ENCODE measurements at places on chromosomes 2 and 18.

DNA sequence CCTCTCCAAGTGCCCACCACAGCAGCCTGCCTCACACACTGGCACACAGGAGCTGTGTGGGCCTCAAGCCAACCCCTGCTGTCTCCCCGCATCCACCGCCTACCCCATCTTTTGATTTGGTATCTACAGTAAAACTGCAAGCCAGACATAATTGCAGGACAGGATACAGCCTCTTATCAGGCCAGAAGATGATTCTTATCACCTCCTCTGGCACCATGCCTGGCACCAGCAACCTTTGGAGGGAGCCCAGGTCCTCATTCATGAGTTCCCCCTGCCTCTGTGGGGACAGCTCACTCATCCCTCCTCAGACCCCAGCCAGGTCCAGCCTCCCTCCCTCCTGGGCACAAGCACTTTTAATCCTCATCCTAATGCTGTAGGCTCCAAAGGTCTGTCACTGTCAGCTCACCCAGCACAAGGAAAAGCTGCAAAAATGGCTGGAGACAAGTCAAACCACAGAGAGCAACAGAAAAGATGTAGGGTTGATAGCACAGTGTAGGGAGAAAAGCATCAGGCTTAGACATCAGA, 9.7 kb downstream of the RAB11FIP5 start:
- no peak for DNase-seq

GRCh38 chr18:78510636-78511035, 469.0 kb upstream of the SALL3 start:
- DNase-seq = no peak

- no peak for DNase-seq
Observed at GRCh38 chr2:218290316-218291261, 1.7 kb downstream of the TMBIM1 start.

DNA sequence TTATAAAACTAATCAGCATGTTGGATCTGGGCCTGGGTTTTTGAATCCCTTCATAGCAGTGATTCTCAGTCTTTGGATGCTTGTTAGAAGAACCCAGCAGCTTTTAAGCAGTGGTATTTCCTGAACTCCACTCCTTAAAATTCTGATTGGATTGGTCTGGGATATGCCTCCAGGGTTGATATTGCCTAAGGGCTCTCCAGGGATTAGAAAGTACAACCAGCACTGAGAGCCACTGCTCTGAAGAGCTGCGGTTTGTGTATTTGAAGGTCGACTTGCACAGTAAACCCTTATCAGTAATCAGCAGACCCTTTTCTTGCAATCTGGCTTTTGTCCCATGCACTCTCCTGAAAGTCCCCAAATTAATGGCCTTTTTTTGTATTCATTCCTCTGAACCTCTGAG, 17.0 kb upstream of the RBMS1 start:
- DNase-seq = no peak

- peak; percentile 79 for DNase-seq
Observed at GRCh38 chr2:58240670-58241545, at the start of gene FANCL. FANCL (minus strand) TSS chr2:58241325; CDS start chr2:58241313, 12 bp downstream.

DNA sequence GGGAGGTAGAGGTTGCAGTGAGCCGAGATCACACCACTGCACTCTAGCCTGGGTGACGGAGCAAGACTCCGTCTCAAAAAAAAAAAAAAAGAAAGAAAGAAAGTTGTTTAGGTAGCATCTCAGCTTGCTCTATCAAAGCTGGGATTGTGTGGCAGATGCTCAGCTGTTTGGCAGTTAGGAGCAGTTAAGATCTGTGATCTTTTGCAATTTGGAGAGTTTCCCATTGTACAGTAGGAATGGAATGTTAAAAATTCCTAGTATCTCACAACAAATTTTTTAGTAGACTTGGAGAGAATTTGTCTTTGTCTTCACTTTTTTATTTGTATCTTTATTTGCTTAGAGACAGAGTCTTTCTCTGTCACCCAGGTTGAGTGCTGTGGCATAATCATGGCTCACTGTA, 122.9 kb upstream of the UNC80 start:
- no peak for DNase-seq

GRCh38 chr2:88265352-88266303, 95.5 kb downstream of the THNSL2 start:
- DNase-seq = no peak

DNA sequence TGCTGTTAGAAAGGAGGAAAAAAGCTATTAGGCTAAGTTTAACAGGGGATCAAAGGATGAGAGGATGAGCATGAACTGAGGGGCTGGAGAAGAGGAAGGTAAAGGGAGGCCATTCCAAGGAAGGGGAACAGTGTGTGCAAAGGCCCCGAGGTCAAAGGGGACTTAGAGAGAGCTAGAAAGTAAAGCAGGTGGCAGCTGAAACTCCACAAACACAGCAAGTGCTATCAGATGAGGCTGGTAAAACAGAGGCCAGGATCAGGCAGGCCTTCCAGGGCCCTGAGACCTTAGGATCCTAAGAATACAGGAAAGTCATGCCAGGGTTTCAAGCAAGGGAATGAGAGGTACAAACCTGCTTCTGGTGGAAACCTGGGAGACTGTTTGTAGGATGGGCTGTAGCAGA, 5.8 kb downstream of the HDAC4 start:
- DNase-seq = no peak

DNA sequence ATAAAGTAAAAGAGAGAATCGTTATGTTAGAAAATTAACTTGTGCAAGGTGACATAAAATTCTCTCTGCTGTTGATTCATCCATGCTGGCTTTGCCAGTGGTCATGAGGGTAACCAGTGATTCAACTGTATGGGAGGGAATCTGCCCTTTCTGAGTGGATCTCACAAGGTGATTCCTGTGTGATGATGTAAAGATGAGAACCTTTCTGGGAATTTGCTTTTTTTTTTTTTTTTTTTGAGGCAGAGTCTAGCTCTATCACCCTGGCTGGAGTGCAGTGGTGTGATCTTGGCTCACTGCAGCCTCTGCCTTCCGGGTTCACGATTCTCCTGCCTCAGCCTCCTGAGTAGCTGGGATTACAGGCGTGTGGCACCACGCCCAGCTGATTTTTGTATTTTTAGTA, 23.3 kb downstream of the RAB31 start:
- DNase-seq = no peak

- DNase-seq = no peak
Observed at GRCh38 chr18:67142604-67143003, 373.9 kb downstream of the DSEL start.

DNA sequence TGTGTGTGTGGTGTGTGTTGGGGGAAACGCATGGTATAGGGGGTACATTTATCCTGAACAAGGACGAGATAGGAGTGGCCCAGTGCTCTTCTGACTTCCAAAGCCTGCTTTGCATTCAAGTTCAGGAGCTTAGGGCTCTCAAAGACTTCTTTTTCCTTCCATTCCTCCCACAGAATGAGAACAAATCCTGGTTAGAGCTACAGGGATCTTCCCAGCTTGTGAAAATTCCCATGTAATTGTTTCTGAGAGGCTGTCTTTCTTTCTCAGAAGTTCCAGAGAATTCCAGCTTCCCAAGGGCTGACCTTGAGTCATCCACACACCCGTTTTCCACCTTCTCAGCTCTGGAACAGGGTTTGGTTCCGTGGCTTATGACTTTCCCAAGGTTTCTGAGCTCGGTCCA, 38.9 kb downstream of the FASTKD2 start:
- DNase-seq = no peak

GRCh38 chr2:8518979-8519668, 162.7 kb upstream of the ID2 start:
- no peak for DNase-seq

- DNase-seq = no peak
Observed at GRCh38 chr2:203790134-203790852, 77.3 kb upstream of the CTLA4 start.

- DNase-seq = no peak
Observed at GRCh38 chr2:54634564-54635511, 88.6 kb upstream of the EML6 start.

- DNase-seq = no peak
Observed at GRCh38 chr18:68431111-68431921, 283.6 kb downstream of the TMX3 start.

GRCh38 chr2:240134466-240134865, 1.6 kb downstream of the COPS9 start:
- no peak for DNase-seq

GRCh38 chr2:151120011-151120410, 141.7 kb downstream of the RBM43 start:
- no peak for DNase-seq

- DNase-seq = no peak
Observed at GRCh38 chr18:70181015-70181414, 24.5 kb downstream of the RTTN start.

GRCh38 chr2:5693287-5694201, 1.4 kb downstream of the SOX11 start:
- no peak for DNase-seq

- DNase-seq = no peak
Observed at GRCh38 chr18:32759611-32760167, 13.1 kb downstream of the KLHL14 start.

- DNase-seq = no peak
Observed at GRCh38 chr18:8329186-8329771, 280.0 kb upstream of the RAB12 start.

DNA sequence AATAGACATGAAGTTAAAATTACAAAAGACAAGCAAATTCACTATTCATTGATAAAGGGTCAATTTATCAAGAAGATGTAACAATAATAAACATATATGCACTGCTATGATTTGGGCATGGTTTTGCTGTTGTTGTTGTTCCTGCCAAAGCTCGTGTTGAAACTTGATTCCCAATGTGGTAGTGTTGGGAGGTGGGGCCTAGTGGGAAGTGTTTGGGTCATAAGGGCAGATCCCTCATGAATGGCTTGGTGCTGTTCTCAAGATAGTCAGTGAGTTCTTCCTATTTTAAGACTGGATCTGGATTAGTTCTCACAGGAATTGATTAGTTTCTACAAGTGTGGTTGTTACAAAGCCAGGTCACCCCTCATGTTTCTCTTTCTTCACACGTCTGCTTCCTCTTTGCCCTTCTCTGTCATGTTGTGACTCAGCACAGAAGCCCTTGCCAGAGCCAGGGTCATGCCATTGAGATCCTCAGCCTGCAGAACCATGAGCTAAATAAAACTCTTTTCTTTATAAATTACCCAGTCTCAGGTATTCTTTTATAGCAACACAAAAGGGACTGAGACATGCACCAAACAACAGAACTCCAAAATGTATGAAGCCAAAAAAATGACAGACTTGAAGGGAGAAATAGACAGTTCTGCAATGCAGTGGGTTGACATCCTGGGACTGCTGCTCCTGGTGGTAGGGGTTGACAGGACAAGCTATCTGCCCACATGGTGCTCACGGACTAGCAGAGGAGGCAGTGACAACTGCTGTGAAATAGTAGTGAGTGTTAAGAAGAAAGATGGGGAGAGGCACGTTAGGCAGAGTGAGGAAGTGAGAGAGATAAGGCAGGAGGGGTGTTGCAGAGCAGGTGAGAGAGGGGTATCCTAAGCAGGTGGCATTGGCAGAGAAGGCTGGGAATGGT, 18.6 kb upstream of the SKA1 start:
- no peak for DNase-seq

DNA sequence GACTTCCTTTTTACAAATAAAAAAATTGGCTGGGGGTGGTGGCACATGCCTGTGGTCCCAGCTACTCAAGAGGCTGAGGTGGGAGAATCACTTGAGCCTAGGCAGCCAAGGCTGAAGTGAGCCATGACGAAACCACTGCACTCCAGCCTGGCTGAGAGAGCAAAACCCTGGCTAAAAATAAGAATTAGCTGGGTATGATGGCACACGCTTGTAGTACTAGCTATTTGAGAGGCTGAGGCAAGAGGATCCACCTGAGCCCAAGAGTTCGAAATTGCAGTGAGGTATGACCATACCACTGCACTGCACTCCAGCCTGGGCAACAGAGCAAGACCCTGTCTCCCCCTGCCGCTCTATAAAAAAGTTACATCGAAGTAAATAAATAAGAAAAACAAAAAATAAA, 33.7 kb downstream of the GFPT1 start:
- DNase-seq = no peak

DNA sequence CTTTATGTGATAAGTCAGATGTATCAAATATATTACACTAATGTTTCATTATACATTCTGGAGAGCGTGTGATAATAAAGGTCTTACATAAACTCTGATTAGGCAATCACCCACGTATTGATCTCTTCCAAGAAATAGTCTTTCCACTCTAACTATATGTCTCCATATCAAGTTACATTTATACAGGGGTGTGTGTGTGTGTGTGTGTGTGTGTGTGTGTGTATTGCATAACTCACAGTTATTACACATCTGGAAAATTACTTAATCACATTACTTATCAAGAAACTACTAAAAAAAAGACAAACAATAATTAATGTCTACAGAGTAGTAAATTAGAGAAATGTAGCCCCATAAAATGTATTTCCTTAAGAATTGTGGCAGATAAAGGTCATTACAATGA, 339.8 kb downstream of the CDH19 start:
- DNase-seq = no peak

GRCh38 chr2:179669196-179669595, 192.2 kb downstream of the ZNF385B start:
- DNase-seq = no peak

- DNase-seq = no peak
Observed at GRCh38 chr2:236166796-236167296, 1.3 kb downstream of the GBX2 start.
